ENCODE measurements at places on chromosomes 12 and 14. TPM values are rescaled to one million over a fixed set of nuclear protein-coding genes. Genes with fewer than 3 reads are reported as not detected.

Gene SPRING1
- 14.3 TPM for total RNA-seq

DNA sequence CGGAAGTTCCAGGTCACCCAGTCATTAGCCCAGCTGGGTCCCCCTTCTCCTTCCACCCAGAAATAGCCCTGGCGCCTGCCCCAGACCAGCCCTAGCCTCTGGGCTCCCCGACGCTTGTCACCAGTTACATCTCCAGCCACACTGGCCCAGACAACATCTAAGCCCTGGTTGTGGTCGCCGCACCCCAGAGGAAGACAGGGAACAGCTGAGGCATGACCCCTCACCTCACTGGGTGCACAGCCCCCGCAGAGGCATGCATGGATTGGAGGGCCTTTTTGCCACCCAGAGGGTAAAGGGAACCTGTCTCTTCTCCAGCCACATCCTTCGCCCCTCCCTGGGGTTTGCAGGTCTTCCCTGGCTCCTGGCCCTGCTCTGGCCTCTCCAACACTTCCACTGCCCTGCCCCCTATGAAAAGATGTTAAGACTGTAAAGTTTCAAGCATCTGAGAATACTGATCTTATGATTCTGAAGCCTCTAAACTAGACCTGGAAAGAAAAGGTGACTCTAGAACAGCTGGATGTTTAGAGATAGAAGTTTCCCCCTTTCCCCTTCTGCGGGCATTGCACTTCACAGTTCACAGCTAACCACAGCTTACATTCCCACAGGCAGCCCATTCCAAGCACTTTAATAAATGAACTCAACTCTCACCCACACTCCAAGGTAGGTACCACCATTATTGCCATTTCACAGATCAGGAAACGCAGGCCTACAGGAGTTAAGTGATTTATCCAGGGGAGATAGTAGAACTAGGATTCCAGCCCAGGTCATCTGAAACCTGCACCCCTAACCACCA, 14.7 kb downstream of the TMEM119 start:
- no peak for DNase-seq
- no peaks in the 10 kb centered on the region for H3K27me3 ChIP-seq
- H3K4me3 ChIP-seq, result no peak overlapping the region
- H3K4me1 ChIP-seq, result peaks cover 4% of the 10 kb centered on the region
- H3K27ac ChIP-seq, result no peak overlapping the region

DNA sequence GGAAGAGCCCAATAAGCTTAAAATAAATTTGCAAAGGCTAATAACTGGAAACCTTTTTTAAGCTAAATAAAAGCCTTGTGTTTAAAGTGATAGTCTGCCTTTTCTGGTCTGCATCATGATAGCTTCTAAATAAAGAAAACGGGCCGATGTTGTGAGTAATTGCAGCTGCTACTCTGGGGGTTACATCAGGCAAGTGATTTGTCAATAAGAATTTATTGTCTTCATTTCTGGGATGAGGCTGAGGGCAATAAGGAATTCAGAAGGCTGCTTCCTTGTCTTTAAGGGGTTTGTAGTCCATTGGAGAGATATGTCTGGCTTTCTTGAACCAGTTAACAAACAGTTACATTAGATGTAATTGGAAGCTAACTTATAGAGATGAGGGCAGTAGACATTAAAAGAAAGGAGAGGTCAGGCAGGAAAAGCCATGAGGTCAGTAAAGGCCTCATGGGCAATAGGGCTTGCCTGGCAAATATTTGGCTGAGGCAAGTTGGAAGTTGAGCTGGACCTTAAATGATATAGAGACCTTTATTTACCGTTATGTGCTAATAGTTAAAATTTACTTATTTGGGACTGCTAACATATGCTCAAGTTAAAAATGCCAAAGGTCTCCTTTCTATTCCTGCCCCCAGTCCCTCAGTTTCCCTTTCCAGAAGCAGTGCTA, 85.0 kb downstream of the CRADD start:
- H3K27me3 ChIP-seq, result no peaks in the 10 kb centered on the region
- H3K4me1 ChIP-seq, result no peaks in the 10 kb centered on the region
- H3K4me3 ChIP-seq, result no peak overlapping the region
- H3K27ac ChIP-seq, result peak overlapping the region; percentile 35
- DNase-seq, result no peak

- H3K27me3 ChIP-seq, result no peaks in the 10 kb centered on the region
- no peaks in the 10 kb centered on the region for H3K36me3 ChIP-seq
- peak overlapping the region; percentile 52 for H3K27ac ChIP-seq
- H3K4me1 ChIP-seq, result no peaks in the 10 kb centered on the region
- no peak overlapping the region for H3K4me3 ChIP-seq
Measured at GRCh38 chr12:64253356-64253755, 31.3 kb upstream of the KICS2 start.

GRCh38 chr12:124780752-124781685, 82.6 kb downstream of the SCARB1 start:
- H3K4me3 ChIP-seq, result no peak overlapping the region
- no peak for DNase-seq
- no peak overlapping the region for H3K27ac ChIP-seq
- no peaks in the 10 kb centered on the region for H3K4me1 ChIP-seq
- H3K27me3 ChIP-seq, result no peaks in the 10 kb centered on the region

Measured in uterus (tissue), 4 donors.